ENCODE measurements at places on chromosomes 2 and 18.

DNA sequence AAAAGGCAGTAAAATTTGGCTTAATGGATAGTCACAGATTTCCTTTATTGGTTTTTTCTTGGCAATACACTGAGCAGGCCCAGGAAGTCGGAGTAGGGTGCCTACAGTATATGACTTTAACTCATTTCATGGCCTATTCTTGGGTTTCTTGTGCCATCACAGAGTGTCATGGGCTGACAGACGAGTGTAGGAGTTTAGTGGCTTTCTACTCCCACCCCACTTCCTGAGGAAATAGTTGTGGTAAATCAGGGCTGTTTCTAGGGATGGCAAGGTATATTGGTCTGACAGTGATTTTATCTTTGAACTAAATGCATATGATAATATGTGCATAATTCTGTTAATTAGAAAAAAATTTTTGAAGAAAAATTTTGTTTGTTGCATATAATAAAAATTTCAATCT is 100.1 kb downstream of the PLCL1 start:
- DNase-seq = no peak

DNA sequence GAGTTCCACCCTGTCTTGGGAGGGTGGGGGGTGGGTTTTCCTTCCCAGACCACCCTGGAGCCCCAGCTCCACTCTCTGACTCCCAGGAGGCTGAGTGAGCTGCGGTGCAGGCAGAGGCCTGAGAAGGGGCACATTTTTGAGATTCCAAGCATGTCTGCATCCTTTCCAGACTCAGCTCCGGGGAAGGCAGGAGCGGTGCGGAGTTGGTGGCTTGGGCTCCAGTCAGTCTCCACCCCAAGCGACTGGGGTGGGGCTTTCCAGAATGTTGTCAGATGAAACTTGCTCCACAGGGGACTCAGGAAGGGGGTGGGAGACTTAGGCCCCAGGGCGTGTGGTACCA is 44.2 kb upstream of the HS6ST1 start:
- peak; percentile 87 for DNase-seq

- DNase-seq = no peak
Measured at GRCh38 chr18:34965108-34965507, 76.1 kb upstream of the MAPRE2 start.

DNA sequence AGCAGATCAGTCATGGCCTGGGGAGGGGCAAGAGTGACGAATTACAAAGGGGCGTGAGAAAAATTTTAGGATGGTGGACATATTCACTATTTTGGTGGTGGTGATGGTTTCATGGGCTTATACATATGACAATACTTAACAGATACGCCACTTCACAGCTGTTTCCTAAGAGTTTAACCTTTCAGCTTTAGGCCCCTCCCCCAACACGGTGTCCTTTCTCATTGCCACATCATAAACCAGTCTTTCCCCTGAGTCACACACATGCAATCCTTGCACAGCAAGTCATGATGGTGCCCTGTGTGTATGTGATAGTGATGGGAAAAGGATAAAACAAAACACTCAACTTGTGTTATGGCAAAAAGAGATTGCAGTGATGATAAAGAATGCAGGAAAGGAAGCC is 47.6 kb upstream of the IL1R1 start:
- no peak for DNase-seq

GRCh38 chr2:71697106-71698004 is 244.0 kb downstream of the DYSF start:
- no peak for DNase-seq

GRCh38 chr18:21741562-21742314 is 1.1 kb downstream of the MIB1 start:
- no peak for DNase-seq

GRCh38 chr2:158583923-158584322 is 127.2 kb downstream of the PKP4 start:
- no peak for DNase-seq

DNA sequence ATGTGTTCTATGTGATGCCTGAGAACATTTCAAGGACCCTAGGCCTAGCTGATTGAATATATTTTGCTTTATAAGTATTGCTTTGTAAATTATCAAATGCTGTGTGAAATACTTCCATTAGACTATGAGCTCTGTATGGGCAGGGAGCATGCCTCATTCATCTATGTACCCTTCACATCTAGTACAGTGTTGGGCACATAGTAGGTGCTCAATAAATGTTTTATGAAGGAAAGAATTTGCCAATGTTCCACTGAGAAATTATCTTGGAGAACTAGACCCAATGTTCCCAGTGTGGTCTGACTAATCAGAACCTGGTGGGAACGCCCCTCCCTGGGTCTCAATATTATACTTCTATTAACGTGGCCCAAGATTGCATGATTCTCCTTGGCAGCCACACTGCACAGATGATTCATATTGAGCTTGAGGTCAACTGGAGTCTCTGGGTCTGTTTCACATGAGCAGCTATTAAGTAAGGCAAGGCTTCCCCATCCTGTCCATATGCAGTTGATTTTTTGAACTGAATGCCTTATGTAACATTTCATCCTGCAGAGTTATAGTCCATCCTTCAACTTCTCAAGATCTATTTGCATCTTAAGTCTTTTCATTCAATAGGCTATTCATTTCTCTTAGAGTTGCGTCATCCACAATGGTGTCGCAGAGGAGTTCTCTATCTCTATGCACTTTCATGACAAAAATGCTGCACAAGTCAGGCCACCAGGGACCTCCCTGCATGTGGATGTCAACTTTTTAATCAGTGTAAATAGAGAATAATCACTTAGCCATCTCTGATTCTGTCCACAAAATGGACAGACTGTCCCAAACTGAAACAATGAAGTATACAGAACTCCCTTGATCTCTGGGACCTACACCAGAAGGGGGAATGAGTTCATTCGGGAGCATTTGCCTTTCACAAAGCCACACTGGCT is 257.6 kb downstream of the CYP26B1 start:
- DNase-seq = no peak

GRCh38 chr2:223920109-223920508 is 25.0 kb downstream of the WDFY1 start:
- DNase-seq = peak; percentile 32

GRCh38 chr18:63258749-63259566 is 60.6 kb downstream of the BCL2 start:
- no peak for DNase-seq

- DNase-seq = no peak
Measured at GRCh38 chr2:155363349-155363888, 664.9 kb downstream of the KCNJ3 start.

DNA sequence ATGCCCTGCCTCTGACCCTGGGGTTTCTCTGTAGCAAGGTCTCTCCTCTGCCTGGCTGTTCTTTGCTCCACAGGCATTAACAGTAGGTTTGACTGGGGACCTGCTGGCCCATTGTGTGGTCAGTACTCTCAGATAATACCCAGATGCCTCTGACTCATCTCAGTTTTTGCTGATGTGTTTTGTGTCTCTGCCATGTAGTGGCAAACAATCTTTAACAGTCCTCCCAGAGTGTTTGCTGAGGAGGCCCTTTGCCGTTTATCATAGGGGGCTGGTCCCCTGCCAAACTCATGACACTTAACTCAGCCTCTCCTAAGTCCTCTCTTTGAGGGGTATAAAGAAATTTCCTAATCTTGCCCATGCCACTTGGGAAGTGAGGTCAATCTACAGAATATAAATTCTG is 793.7 kb upstream of the FANCL start:
- DNase-seq = no peak

All from H7 (cell line).